ENCODE measurements at places on chromosomes 2 and 18.

GRCh38 chr2:46387886-46388515, 90.8 kb downstream of the EPAS1 start:
- DNase-seq = no peak

DNA sequence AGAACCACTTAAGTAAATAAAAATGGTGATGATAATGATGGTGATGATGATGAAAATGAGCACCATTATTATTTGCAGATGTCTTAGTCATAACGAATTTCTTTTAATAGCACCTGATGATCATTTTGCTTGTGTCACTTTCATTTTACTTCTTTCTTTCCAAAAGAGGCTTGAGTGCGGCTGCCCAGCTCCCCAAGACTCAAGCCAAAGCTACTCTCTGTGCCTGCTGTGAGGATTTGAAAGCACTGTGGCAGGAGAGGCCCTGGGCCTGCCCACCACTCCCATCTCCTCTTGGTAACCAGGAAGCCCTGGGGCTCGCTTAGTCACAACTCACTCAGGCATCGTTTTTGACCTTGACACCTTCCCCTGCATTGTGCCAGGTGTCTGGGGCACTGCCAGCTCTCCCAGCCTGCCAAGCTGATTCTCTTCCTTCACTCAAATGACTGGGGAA, 41.2 kb downstream of the RPL37A start:
- DNase-seq = no peak

DNA sequence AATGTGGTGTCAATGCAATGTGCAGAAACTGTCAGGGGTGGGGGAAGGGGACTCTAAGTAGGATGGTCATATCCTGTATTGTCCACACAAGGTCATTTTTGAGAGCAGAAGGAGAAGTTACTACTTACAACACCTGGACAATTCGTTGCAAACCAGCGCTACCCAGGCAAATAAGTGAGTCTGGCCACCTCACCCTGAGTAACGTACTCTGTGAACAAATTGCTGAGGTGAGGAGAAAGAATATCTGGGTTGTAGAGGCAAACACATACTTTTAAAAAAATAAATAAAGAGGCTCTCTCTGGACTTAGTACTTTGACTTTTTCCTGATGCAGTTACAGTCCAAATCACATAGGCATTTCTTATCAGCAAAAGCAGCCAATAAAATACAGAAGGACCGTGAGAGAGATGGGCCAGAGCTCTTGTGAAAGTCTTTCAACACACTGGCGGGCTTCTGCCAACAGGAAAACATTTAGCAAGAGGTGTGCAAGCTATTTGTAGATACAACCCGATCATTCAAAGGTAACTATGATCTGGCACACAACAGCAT, 268.2 kb upstream of the ID2 start:
- DNase-seq = no peak

GRCh38 chr2:102749938-102750337, 11.9 kb upstream of the TMEM182 start:
- no peak for DNase-seq

- DNase-seq = no peak
Measured at GRCh38 chr18:37445368-37445767, 120.2 kb downstream of the CELF4 start.

DNA sequence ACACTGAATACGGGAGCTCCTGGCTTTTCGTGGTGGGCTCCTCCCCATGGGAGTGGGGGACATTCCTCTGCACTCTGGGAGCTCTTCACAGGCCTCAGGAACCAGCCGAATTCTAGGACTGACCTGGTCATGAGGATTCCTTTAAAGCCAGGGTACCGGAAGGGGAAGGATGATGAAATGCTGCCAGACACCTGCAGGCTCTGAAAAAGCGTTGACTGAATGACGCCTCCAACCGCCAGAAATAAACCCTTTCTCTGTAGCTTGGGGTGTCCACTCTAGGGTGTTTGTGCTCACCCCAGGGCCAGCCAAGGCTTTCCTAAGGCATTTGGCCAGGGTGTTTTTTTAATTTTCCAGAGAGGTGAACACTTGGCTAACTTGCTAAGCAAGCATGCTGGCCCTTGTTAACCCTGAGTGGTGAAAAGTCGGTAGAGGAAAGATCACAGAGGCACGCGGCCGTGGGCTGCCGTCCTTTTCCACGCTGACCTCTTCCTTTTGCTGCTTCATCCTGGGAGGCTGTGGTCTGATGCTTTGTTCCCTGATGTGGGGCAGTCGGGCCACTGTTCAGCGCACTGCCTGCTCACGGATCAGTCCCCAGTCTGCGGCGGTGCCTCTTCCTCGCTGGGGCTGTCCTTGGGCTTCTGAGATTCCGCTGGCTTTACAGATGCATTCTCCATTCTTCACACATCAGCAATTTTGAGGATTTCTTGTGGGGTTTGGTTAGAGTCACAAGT, 32.0 kb downstream of the IMPA2 start:
- DNase-seq = no peak
